Activated CD4-positive, alpha-beta T cell treated with anti-CD3 and anti-CD28 coated beads for 4 hours (primary cell): ENCODE measurements at places on chromosomes 13 and 19.

- no peak for DNase-seq
Observed at GRCh38 chr13:26485288-26485687, 72.2 kb upstream of the WASF3 start.

DNA sequence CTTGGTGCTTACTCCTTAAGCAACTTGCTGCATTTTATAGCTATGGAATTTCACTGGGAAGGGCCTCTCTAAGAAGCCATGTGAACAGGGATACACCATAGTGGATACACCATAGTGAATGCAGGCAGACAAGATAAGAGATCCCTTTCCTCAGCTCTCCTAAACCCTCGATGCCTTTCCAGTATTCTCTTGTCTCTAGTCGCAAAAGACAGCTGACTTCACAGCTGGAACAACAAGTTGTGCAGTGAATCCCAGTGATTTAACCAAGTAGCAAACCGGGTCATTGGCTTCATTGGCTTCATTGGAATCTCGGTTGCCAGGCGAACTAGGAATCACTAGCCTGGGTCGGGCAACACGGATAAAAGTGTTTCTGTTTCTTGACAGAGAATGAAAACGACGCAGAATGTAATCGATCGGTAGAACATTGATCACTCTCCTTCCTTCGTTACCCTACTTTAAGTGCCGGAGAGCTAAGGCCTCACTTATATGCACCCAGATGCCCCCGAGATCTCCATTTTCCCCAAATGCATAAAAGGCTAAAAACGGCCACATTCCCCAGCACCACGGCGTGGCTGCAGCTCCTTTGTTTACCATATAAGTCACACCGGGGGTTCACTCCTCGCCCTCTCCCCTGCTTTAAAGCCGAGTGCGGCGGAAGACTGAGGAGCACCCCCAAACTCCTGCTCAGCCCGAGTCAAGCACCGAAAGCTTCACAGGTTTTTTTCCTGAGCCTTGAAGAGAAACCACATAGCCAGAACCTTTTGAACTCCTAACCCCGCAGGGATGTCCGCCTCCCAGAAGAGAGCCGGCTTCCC, 674 bp downstream of the TRPC4 start:
- DNase-seq, result no peak

DNA sequence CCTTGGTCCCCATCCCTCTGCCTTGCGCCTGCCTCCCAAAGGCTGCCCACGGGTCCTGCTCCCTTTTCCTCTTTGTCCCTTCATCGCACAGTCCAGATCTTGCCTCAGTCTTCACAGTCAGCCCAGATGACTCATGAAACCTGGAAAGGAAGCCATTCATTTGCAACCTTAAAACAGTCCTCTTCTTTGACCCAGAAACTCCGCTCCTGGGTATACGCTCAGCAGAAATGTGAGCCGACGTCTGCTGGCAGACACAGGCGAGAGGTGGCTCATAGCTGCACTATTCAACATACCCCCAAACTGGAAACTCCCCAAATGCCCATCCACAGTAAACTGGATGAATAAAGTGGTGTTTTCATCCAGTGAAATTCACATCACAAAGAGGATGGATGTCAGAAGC, 13.6 kb upstream of the PEPD start:
- DNase-seq, result no peak

DNA sequence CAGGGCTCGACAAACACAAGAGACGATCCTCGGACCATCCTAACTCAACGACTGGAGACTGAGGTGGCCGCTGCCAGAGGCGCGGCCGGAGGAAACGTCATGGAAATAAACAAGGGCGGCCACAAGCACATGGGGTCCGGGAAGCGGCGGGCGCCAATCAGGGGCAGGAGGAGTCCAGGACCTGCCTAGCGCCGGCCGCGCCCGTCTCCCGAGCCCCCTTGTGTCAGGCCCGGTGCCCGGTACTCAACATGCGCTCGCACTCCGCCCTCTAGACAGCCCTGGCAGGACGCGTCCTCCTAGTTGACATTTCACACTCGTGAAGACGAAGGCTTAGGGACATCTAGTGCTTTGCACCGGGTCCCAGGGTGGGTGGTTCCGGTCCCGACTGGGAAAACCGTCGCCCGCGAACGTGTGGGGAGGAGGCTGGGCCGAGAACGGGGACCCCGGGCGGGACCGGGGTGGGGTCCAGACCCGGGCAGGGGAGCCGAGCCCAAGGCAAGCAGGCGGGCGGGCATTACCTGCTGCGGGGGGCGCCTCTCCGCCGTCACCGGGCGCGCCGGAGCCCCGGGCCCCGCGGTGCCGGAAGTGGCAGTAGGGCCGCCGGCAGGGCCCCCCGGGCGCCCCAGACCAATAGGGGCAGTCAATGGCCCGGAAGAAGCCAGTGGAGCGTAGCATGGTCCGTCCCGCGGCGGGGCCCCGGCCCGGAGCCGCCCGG, 442 bp downstream of the REXO1 start:
- no peak for DNase-seq

- no peak for DNase-seq
Observed at GRCh38 chr13:74406420-74406819, 272.2 kb upstream of the KLF12 start.

GRCh38 chr13:20993661-20994440, 67.5 kb downstream of the LATS2 start:
- no peak for DNase-seq

GRCh38 chr13:25608181-25608580, 236.4 kb downstream of the ATP8A2 start:
- DNase-seq, result no peak

DNA sequence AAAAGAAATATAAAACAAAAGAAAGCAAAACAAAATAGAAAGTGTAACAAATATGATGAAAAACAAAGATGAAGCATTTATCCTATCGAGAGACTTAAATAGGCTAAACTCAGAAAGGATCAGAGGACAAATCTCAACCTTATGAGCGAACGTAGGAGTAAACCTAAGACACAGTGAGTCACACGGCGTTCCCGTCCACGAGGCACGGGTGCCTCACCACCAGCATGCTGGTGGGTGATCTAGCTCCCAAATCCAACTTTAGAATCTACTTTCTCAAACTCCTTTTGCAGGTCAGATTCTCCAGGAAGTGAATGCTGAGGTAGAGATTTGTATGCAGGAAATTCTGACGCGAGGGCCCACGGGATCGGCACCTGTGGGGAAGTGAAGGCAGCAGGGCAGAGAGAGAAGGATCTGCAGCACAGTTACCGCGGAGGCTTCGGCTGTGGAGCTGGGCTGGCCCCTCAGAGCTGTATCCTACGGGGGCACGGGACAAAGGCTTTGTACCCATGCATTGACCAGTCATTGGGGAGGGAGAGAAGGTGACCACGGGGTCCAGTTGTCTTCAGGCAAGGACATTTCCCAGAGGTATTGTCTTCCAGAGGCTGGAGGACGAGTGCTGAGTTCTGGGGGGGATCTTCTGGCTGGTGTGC, 7.5 kb upstream of the MIER2 start:
- no peak for DNase-seq

DNA sequence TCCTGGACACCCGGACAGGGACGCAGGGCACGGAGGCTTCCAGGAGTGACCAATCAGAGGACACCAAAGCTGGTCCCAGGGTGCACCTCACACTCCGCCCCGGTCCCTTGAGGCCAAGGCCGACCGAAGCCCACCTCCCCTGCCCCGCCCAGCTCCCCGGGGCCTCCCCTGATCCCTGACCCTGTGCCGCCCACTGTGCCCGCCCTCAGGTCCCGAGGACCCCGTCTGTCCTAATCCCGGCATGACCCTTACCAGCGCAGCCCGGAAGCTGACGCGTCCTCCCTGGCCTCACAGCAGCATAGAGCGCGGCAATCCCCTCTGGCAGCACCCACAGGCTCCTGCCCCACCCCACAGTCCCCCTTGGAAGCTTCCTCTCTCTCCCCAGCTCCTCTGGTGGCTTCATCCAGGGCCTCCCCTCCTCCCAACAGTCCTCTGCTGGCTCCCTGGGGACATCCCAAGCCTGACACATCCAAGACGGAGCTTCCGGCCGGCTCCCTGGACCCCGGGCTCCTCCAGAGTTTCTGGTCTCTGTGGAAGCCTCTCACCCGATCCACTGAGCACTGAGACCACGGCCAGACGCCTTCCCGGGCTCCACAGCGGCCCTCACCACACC, 7.4 kb upstream of the CDC34 start:
- no peak for DNase-seq

- DNase-seq, result no peak
Observed at GRCh38 chr13:29801102-29801501, 49.3 kb downstream of the UBL3 start.

DNA sequence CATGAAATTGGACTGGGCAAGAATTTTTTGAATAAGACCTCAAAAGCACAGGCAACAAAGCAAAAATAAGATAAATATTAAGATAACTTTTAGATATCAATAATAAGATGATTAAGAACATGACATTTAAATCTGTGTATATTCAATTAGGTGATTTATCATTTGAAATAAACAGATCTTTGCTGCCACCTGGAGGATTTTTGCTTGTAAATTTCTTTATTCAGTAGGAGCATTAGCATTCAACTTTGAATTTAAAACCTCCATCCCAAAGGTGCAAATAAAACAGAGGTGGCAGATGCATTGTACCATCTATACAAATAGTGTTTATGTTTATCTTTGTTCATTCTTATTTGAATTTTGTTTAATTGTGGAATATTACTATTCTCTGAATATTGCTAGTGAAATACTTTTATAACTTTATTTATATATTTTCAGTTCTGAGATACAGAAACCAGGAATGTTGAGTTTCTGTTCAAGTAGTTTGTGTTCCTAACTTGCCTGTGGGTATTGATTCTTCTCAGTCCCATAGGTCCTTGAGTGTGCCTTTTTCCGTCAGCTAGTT, 20.9 kb downstream of the COG6 start:
- peak; percentile 16 for DNase-seq

GRCh38 chr19:39483141-39483540, 2.5 kb downstream of the TIMM50 start:
- DNase-seq, result no peak

DNA sequence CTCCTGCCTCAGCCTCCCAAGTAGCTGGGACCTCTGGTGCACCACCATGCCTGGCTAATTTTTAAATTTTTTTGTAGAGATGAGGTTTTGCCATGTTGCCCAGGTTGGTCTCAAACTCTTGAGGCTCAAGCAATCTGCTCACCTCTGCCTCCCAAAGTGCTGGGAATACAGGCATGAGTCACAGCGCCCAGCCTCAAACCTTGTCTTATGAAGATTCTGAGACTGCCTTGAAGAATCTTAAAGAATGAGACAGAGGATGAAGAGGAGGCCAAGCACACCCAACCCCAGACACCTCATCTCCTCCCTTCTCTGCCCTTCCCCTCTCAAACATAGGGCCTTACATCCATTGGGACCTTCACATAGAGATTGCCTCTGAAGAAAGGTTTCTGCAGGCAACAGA, 179.7 kb downstream of the ABCC4 start:
- DNase-seq, result no peak

GRCh38 chr19:38506723-38507550, 73.4 kb downstream of the RYR1 start:
- no peak for DNase-seq

DNA sequence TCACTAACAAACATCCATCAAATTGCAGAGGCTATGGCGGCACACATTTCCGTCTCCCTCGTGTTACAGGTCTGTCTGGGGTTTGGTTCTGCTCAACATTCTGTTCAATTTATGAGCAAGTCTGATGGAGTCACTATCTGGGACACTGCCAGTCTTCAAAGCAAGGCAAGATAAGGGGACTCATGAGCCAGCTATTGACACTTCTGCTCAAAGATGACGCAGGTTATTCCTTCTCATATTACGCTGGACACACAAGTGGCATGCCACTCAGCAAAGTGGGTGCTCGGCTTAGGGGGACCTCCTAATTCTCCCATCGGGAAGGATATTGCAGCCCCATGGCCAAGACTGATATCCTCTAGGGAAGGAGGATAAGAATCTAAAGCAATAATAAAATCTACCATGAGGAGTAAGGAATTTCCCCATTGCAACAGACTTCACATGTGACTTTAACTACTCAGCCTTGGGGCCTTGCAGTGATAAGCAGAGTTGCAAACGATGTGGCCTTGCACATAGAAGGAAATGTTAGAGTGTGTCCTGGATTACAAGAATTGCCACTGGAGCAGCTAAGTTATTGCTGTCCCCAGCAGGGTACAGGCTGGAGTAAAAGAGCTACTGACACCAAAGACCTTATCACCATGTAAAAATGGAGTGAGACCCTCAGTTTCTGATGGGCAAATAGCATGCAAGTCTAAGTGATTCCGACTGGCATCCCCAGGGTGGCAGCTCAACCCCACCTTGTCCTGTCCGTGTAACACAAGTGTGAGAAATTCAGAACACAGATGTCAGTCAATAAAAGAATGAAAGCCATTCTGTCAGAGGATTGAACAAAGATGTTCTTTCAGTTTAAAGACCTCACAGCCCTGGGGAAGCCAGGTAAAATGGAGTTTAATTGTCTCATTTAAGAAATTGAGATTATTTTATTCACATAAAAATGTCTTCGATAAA, 306.1 kb downstream of the IRS2 start:
- DNase-seq, result no peak

DNA sequence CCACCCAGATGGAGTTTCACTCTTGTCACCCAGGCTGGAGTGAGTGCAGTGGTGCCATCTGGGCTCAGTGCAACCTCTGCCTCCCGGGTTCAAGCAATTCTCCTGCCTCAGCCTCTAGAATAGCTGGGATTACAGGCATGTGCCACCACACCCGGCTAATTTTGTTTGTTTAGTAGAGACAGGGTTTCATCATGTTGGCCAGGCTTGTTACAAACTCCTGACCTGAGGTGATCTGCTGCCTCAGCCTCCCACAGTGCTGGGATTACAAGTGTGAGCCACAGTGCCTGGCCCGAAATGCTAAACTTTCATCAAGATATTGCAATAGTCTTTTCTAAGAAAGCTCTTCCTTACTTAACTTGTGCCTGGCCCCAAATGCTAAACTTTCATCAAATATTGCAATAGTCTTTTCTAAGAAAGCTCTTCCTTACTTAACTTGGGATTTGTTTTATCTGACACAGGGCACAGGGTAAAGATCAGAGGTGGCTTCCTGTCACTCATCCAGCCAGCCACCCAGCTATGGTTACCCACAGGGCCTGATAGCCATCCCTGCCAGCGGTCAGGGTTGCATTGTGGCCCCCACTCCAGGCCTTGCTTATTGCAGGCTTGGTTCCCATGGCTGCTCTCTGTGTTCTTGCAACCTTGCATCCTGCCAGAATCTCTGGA, 352.3 kb upstream of the TMTC4 start:
- DNase-seq, result no peak

DNA sequence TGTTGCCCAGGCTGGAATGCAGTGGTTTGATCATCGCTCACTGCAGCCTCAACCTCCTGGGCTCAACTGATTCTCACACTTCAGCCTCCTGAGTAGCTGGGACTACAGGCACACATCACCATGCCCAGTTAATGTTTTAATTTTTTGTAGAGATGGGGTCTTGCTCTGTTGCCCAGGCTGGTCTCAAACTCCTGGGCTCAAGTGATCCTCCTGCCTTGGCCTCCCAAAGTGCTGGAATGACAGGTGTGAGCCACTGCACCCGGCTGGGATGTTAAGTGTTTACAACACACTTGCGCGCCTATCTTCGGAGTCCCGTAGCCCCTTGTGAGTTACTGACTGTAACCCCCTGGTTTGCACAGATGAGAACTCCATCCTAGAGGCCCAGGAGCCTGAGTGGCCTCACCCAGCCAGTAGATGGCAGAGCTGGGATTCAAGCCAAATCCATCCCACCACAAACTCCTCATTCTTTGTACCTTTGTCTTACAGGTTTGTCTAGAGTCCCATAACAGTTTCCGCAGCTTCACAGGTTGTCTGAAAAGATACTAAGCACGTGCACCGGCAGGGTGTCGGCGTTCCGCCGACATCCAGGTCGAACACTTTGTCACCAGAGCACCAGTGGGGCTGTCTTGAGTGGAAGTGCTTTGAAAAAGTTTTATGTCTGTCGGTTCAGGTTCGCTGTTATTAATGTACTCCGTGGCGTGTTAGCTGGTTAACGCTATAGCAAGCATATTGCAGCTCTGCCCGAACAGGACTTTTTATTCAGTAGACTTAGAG, 14.7 kb downstream of the MAG start:
- DNase-seq, result no peak

- no peak for DNase-seq
Observed at GRCh38 chr19:1261538-1261797, 7.7 kb upstream of the CIRBP start.
